ENCODE measurements at places on chromosomes 13 and 19.

- DNase-seq: no peak
Observed at GRCh38 chr19:7868326-7868670, 5.9 kb downstream of the PRR36 start.

DNA sequence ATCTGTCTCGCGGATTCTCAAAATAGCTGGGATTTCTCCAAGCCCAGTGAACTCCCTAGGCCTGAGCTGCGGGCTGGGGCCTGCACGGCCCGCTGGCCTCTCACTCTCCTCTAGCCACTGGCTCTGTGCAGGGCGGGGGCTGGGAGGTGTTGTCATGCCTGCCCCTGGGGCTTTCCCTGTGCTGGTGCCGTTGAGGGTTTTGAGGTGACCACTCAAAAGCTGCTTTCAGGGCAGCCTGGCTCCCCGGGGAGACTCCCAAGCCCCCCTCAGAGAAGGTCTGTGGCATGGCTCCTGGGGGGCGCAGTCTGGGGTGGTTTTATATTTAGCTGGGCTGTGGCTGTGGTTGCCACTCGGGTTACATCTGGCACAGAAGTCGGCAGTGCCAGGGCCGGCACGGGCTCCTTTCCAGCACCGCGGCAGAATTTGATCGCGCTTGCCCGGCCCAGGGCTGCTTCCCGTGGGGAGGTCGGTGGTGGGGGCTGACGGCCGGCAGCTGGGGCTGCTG is 10.0 kb downstream of the NDUFB7 start:
- DNase-seq: no peak

DNA sequence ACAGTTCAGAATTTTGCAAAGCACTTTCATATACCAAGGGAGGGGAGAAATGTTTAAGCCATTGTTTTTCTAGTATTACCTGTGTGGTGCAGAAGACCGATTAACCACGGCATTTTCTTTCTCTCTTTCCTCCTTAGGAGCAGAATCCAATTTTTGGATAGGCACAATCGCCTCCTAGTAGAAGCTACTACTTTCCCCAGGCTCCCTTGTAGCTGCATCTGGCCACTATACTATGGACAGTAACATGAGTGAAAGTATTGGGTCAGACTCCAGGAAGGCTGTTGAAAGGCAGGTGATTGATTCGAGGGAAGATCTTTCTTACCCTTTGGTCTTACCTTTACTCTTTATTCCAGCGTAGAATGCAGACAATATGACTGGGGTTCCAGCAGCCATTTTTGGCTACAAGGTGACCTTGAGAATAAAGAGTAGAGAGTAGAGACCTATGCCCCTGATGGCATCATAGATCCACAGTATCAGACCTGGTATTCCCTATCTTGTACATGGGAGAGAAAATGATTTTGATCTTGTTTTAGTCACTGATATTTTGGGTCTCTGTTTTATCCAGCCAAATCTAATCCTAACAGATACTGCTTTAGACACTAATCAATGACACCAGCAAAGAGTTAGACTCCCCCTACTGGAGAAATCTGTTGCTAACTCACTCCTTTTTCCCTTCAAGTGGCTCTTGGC is 77.0 kb downstream of the LRRC63 start:
- DNase-seq: no peak

GRCh38 chr13:44158881-44159632 is 214.6 kb upstream of the SERP2 start:
- no peak for DNase-seq

- no peak for DNase-seq
Observed at GRCh38 chr13:112905086-112905485, 63.9 kb upstream of the MCF2L start.

DNA sequence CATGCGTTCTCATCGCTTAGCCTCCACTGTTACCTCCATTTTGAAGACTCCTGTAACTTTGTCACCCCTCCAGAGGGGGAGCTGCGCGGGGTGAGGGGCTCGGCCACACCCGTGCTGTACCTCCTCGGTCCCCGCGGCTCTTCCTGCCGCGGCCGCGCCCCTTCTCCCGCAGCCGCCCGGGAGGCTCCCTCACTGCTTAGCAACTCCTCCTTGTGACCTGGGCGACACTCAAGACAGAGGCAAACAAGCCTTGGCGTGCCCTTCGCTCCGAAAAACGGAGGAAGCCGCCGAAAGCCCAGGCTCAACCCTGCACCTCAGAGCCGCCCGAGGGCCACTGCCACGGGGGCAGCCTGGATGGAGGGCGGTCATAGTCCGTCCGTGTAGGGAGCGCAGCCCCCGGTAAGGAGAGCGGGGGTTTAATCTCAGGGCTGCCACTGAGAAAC is 494.3 kb downstream of the FOXO1 start:
- DNase-seq: no peak

GRCh38 chr13:96821971-96822370 is 172.3 kb downstream of the OXGR1 start:
- no peak for DNase-seq

- DNase-seq: no peak
Observed at GRCh38 chr19:566844-567243, 5.6 kb upstream of the BSG start.

DNA sequence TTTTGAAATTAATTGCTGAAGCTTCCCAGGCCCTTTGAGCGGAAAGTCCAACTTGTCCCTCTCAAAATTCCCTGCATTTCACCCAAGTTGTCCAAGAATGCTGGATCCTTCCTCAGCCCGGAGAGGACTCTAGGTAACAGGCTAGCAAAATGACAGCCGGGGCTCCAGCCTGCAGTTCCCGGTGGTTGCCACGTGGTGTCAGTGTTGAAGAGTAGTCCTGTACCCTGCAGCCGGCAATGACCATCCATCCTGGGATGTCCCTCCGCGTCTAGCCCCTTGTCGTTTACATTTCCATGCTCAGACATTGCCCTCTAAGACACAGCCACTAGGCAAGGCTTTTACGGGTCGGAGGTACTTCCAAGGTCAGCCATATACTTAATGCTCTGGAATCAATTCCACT is 31.4 kb upstream of the MTIF3 start:
- DNase-seq: no peak

DNA sequence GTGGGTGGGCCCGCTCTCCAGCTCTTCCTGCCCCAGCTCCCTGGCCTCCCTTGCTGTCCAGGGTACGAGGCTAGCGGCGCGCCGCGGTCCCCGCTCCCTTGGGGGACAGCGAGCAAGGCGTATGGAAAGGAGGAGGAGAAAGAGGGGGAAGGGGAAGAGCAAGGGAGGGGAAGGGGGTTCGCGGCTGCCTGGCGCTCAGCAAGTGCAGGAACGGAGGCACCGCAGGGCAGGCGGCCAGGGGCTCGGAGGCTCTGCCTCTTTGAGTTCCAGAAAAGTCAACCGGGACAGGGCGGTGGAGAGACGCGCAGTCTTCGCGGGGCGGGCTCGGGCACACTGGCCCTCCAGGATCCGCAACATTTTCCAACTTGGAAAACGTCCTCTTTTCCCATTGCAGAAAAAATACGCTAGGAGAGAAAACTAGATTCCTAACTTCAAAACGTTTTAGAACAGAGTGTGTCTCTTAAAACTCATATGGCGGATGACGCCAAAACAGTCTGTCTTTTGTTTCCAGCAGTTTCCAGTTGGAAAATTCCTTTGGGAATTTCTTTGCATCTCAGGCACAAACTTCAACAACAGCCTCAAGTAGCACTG is 23.1 kb upstream of the TNFRSF19 start:
- DNase-seq: no peak

DNA sequence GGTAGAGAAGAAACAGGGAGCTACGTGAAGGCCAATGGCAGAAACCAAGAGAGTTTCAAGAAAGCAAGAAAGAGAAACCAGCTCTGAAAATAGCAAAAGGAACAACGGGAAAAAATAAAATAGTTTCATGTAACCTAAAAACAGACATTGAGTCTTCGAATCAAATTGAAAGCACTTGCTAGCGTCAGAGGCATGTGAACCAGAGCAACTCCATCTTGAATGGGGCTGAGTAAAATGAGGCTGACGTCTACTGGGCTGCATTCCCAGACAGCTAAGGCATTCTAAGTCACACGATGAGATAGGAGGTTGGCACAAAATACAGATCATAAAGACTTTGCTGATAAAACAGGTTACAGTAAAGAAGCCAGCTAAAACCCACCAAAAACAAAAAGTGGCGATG is 7.3 kb upstream of the PMIS2 start:
- no peak for DNase-seq

- DNase-seq: no peak
Observed at GRCh38 chr13:71242201-71242600, 624.8 kb downstream of the DACH1 start.

DNA sequence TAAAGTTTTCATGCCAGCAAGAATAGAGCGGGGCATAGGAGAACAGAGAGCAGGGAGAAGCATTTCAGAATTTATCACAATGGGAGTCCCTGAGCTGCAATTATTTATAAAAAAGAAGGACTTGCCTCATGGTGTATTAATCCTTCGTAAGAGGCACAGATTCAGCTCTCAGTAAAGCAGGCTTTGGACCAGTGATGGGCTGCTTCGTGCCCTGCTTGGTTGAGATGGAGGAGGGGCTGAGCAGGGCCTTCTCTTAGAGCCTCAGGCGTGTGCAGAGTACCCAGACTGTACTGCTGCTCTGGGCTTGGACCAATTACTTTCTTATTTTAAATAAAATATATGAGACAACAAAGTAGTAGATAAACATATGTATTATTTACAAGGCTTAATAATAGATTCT is 265.7 kb upstream of the SLC10A2 start:
- DNase-seq: no peak

DNA sequence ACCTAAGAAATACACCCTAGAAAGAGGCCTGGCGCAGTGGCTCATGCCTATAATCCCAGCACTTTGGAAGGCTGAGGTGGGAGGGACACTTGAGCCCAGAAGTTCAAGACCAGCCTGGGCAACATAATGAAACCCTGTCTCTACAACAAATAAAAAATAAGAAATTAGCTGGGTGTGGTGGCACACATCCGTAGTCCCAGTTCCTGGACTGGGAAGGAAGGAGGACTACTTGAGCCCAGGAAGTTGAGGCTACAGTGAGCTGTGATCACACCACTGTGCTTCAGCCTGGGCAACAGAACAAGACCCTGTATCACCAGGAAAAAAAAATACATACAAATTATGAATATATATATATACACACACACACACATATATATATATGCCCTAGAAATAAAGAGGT is 42.7 kb downstream of the PHF11 start:
- no peak for DNase-seq

DNA sequence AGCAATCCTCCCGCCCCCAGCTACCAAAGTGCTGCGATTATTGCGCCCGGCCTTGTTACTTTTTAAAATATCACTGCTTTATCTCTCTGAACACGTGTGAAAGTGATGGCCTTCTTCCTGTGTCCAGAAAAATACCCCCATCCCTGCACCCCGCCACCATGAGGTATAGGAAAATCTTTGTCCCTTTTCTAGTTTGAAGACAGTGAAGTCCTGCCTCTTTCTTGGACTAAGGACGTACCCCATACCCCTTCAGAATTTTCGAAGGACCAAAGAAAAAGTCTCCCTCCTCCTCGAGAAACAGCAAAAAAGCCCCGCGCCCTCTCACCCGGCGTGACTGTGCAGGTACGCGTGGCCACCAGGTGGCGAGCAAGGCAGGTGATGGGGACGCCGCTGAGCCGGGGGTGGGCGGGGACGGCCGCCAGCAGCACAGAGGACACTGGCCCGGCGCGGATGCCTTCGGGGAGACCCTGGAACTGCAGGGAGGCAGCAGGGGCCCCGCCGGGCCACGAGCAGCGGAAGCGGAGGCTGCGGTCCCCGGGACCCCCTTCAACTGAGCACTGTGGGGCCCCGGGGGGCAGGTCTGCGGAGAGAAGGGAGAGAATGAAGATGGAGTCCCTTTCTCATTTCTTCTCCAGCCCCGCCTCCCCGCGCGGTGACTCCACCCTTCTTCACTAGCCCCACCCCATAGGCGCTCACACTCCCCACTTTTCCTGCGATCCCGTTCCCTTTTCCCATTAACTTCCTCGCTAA is 3.2 kb downstream of the VSIG10L start:
- peak; percentile 60 for DNase-seq

- no peak for DNase-seq
Observed at GRCh38 chr19:3026768-3027167, 2.3 kb downstream of the TLE2 start.

- DNase-seq: no peak
Observed at GRCh38 chr13:30463787-30464495, 1.8 kb downstream of the HMGB1 start.

DNA sequence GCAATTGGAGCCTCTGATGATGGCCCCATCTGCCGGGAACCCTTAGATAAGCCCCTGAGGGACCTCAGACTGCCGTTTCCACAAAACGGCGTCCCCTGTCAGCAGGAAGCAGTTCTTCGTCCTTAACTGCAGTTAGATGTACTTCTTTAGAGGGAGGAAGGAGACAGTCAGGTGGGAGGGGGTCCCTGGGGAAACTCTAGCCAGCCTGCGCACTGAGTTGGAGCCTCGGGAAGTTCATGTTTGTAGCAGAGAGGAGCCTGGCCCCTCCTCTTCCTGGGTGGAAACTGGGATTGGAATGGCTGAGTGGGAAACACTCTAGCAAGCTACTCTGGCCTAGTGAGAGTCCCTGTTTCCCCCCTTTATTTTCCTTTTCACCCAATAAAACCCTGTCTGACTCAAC is 612.4 kb downstream of the PCDH9 start:
- DNase-seq: no peak

DNA sequence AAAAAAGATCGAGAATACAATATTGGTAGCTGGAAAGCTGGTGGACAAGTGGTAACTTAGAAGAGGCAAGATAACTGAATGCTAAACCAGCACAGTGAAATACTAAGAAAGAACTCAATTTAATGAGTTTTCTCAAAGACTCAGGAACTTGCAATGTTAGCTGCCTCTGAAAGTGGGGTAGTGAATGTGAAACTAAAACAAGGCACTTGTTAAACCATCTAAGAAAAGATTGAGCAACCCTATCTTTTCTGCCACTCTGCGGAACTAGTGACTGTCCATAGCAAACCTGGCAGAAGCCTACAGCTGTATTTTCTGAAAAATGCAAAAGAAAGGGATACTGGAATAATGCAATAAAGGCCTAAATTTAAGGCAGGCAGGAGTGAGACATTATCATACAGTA is 1574.4 kb upstream of the PRR20A start:
- DNase-seq: no peak

- DNase-seq: no peak
Observed at GRCh38 chr13:62473190-62473943, 1057.7 kb upstream of the PCDH20 start.

- no peak for DNase-seq
Observed at GRCh38 chr13:46647512-46648065, 94.6 kb downstream of the LRCH1 start.

- DNase-seq: no peak
Observed at GRCh38 chr19:29545866-29546582, 20.2 kb downstream of the VSTM2B start.

All from HS-5 (cell line).